ENCODE measurements at places on chromosomes 3 and 15. TPM values are rescaled to one million over a fixed set of nuclear protein-coding genes. Genes with fewer than 3 reads are reported as not detected.

Gene SIAH2
- polyA plus RNA-seq: 18.8 TPM

Gene WDR48
- 104 TPM for polyA plus RNA-seq

Gene CCR3
- not detected for polyA plus RNA-seq

Gene STRIT1
- polyA plus RNA-seq: 0.81 TPM

Gene AMT
- 48.9 TPM for polyA plus RNA-seq

- DNase-seq: no peak
These were observed 61.7 kb downstream of the FMN1 start for GRCh38 chr15:33132722-33133345.

- DNase-seq: no peak
These were observed 35.3 kb downstream of the ANXA2 start for GRCh38 chr15:60362321-60363086.

DNA sequence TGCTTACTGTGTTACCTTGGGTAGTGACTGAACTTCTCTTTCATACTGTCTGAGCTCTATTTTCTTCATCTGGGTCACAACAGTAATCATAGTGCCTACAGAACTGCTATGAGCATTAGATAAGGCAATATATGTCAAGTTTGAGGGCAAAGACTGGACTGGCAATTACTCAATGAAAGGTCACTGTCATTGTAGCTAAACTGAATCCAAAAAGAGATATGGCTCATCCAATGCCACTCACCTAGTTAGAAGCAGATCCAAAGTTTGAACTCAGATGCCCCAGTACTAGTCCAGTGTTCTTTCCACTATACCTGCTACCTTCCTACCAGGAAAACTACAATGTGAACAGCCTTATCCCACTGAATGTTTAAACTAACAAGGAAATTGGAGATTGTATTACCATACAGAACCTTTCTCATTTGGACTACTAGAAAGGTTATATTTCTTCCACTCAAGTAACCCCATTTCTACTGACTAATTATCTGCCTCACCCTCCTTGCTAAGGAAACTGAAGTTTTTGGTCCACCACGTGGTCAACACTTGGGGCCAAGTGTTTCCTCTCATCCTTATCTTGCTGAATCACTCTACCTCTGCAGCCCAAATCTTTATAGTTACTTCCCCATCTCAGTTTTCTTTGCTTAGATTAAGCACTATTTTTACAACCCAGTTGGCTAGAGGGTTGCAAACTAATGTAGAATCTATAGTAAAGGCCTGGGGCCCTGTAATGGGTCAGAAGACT is 202.3 kb upstream of the LPP start:
- no peak for DNase-seq

DNA sequence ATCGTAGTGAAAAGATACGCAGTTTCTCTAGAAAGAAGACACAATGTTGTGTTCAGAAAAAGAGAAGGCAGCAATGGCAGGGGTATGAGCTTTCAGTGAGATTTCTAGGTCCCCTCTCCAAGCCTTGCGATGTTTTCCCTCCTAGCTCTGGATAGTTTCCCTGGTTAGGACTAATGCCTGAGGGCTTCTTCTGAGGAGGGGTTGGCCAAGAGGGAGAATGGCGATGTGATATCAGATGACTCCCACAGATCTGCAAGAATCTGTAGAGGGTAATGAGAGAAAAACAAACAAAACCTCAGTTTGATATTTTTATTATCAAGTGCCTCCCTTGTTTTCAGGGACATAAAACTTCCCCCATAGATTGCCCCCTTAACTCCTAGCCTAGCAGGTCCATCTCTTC is 4.1 kb upstream of the CLDN1 start:
- no peak for DNase-seq

DNA sequence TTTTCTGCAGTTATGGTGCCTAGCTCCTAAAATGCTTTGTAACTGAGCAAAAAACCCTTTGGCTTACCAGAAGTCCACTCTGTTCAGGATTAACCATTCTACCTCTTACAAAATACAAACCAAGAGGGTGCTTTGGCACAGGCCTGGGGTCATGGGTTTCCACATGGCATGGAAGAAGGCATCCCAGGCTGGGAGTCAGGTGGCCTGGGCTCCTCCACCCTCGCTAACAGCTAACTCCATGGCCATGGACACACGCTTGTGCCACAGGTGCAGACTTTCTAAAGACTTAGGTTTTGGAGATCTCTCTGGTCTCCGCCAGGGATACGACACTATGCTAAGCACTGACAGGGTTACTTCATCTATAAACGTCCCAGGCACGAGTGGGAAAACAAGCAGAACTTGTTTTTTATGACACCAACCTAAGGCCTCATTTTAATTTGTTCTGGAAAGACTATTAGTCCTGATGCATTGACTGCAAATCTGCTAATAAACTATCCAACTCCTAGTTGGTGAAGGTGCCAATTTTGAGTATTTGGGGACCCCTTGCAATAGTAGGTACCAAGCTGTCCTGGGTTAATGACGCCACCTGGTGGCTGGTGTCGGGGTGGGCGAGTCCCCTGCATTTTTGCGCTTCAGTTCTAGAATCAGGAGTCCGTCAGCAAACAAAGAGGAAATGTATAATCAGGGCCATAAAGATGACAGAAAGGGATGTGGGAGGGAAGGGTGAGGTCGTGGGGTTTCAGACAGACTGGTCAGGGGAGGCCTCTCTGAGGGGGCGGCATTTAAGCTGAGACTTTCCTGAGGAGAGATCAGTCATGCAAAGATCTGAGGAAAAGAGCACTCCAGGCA is 10.3 kb upstream of the ALDH1A3 start:
- DNase-seq: no peak

GRCh38 chr3:4425707-4426106 is 41.4 kb downstream of the SUMF1 start:
- no peak for DNase-seq

DNA sequence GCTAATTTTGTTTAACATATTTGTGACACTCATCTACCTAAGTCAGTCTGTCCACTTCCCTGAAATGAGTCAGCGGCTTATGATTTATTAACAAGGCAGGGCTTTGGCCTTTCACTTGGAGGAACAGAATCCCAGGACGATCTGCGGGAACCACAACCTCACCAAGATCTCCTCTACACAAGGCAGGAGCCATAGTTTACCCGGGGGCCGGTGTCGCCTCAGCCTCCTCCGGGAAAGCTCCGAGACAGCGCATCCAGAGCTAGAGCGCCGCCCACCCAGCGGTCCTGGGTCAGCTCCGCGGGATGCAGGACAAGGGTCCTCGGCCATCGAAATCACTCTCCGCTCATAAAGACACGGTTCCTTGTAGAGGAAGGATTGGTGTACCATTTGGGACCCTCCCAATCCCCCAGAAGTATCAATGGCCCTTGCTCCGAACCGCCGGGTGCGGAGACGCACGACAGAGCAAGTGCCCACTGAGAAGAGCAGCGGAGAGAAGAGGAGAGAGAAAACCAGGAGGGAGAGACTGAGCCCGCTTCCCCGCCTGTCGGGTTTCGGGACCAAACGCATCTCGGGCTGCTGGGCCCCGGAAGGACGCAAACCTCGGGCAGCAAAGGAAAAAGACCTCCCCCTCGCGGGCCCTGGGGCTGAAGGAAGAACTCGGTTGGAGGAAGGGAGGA is 13.1 kb upstream of the ALCAM start:
- DNase-seq: no peak

DNA sequence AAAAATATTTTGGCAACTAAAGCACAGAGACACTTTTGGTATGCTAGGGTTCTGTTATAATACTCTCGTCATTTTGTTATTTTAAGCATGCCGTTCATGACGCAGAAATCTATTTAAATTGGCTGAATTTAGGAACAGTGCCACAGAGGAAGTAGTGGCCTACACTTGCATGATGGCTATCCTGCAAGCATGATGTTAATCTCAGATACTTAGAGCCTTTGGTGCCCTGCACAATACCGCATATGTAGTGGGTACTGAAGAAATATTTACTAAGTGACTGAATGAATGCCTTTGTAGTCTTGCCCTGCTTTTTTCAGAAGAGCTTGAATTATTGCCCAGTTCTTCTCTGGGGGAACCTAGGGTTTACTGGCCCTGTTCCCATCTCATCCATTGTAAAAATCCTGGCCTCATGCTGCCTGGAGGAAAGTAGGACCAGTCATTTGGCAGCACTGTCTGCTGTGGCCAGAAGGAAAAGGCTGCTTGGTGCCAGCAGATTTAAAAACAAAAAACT is 79.0 kb downstream of the SERPINI1 start:
- DNase-seq: no peak

Data from renal cortex interstitium (tissue), 15 donors.